ENCODE measurements at places on chromosomes 3 and 15.

DNA sequence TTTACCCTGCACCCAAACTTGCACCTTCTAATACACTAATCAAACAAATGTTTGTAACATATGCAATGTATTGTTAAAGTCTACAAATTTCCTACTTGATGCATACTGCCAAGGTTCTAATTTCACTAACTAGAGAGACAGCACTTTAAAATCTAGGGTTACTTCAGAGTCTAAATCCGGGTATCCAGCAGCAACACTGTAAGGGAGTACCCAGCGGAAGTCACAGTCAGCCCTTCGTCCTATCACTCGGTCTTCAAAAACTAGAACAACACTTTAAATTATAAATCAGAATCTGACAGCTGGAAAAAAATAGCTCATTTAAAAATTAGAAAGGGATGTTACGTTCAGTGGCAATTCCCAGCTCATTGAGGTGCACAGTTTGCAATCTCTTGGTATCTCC lies 8.3 kb downstream of the TNIK start:
- DNase-seq = no peak

DNA sequence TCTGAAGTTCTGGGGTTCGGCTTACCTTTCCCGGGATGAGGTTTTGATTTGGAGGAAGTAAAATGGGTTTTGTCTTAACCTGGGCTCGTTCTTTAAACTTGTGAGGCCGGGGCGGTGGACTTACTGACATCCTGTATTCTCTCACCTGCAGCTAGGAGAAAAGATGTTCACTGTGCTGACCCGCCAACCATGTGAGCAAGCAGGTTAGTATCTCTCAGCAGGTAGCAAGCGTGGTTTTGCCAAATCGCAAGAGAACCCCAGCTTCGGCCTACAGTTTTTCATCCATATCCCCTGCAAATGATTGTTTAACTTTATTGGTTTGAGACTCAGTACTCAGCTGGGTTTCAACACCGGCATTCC lies 891 bp downstream of the ENTPD3 start:
- DNase-seq = no peak

DNA sequence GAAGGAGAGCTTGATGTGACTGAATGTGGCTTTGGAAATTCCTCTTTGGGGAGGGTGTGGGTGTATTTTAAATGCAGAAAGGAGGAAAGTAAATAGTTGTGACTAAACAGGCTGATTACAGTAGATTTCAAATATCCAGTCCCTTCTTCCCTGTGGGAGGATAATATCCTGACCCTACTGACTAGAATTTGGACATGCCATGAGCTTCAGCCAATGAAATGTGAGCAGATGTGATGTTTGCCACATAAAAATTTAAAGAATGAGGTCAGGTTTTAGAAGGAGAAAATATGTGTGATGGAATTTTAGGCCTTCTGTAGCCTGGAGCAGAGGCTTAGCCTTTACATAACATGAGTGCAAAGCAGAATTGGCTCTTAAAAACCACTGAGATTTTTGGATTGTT lies 1218.9 kb downstream of the ROBO2 start:
- peak; percentile 52 for DNase-seq

- no peak for DNase-seq
Observed at GRCh38 chr3:32817558-32818228, at the start of gene TRIM71. TSS of gene TRIM71 (plus strand) at chr3:32817997. CDS start at chr3:32818081, 84 bp downstream.

- no peak for DNase-seq
Observed at GRCh38 chr3:106206613-106207012, 337.8 kb upstream of the CBLB start.

DNA sequence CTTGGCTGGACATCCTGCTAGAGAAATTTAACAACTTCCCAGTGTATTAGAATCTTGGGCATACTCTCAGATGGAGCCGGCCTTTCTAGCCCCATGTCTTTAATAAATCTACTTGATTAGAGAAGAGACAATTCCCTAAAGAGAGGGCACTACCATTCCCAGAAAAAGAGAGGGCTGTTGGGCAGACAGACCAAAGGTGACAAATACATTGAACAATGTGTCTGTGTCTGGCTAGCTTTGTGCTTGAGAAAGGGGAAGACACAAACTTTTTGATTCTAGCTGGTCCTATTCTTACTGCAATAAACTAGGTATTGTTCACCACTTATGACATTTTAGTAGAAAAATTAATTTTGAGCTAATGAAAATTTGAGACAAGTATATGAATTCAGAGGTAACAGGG lies 57.7 kb downstream of the DUT start:
- DNase-seq = no peak

- no peak for DNase-seq
Observed at GRCh38 chr3:69777582-69777967, 38.3 kb downstream of the MITF start.

- DNase-seq = no peak
Observed at GRCh38 chr3:126360714-126361060, 3.5 kb upstream of the KLF15 start.

Measured in GM03348 (cell line).